ENCODE measurements at places on chromosomes 6 and 20. TPM values are rescaled to one million over a fixed set of nuclear protein-coding genes. Genes with fewer than 3 reads are reported as not detected.

The TOP1 gene
- total RNA-seq = 49.9 TPM

The TAGAP gene
- 8.8 TPM for total RNA-seq

The HEY2 gene
- total RNA-seq = 10.7 TPM

- no peaks in the 10 kb centered on the region for H3K27me3 ChIP-seq
- H3K4me3 ChIP-seq = no peak overlapping the region
- peak overlapping the region; percentile 41 for H3K27ac ChIP-seq
- no peak for DNase-seq
- no peaks in the 10 kb centered on the region for H3K36me3 ChIP-seq
- peaks cover 4% of the 10 kb centered on the region for H3K4me1 ChIP-seq
Observed at GRCh38 chr6:2968600-2969135, 2.7 kb downstream of the SERPINB6 start.

DNA sequence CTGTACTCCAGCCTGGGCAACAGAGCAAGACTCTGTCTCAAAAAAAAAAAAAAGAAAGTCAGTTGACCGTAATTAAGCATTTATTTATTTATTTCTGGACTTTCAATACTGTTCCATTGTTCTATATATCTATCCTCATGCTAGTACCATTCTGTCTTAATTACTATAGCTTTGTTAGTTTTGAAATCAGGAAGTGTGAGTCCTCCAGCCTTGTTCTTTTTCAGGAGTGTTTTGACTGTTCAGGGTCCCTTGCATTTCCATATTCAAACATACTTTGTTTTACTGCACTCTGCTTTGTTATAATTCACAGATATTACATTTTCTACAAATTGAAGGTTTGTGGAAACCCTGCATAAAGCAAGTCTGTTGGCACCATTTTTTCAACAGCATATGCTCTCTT lies 36.7 kb upstream of the ASXL1 start:
- peaks cover 6% of the 10 kb centered on the region for H3K36me3 ChIP-seq
- H3K4me1 ChIP-seq = peaks cover 1% of the 10 kb centered on the region
- H3K27me3 ChIP-seq = no peaks in the 10 kb centered on the region
- no peak overlapping the region for H3K27ac ChIP-seq
- no peak overlapping the region for H3K4me3 ChIP-seq

- no peaks in the 10 kb centered on the region for H3K27me3 ChIP-seq
- peaks cover 8% of the 10 kb centered on the region for H3K4me1 ChIP-seq
Observed at GRCh38 chr6:16324606-16325225, 86.3 kb downstream of the GMPR start.

DNA sequence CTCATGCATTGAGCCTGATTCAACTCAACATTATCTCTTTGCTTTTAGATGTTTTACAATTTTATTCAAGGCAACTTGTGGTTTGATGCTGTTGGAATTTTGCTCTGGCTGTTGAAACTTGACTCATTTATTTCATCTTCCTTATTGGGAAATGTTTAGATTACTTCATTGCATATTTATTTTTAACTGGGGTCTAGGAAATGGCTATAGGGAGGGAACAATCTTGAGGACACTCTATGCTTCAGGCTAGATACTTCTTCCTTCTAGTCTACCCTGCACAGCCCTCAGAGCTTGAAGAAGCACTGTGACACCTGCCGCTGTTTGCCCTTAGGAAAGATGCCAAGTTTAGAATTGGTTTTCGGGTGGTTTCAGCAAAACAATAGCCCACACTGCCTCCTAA lies 183.4 kb downstream of the ADGRG6 start:
- no peaks in the 10 kb centered on the region for H3K4me1 ChIP-seq
- no peaks in the 10 kb centered on the region for H3K36me3 ChIP-seq
- H3K4me3 ChIP-seq = no peak overlapping the region
- DNase-seq = no peak
- no peaks in the 10 kb centered on the region for H3K27me3 ChIP-seq

DNA sequence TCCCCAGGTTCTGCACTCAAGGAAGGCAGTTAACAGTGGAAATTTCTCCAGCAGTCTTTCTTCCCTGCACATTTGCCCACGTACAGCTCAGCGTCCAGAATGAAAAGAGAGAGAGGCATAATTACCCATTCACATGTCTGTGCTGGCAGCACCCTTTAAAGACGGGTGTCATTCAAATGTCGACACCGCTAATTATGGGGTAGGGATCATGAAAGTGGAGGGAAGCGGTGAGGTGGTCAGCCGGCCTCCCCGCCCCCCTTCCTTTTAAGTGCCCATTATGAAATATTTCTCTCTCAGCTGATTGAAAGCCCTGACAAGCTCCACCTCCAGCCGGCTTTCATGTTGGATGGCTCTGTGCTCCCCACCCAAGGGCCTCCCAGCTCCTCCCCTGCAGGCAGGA lies 246.1 kb downstream of the BMP7 start:
- H3K27ac ChIP-seq = no peak overlapping the region
- H3K4me3 ChIP-seq = no peak overlapping the region
- no peaks in the 10 kb centered on the region for H3K36me3 ChIP-seq

- no peaks in the 10 kb centered on the region for H3K27me3 ChIP-seq
- H3K36me3 ChIP-seq = no peaks in the 10 kb centered on the region
- H3K4me1 ChIP-seq = peaks cover 14% of the 10 kb centered on the region
Observed at GRCh38 chr20:50690650-50691572, at the start of gene RIPOR3. Gene RIPOR3 (minus strand): TSS chr20:50691542. CDS start chr20:50691128, 414 bp downstream.

The POLR1C gene
- 41.3 TPM for total RNA-seq

The SYCP2 gene
- 3.0 TPM for total RNA-seq

The MYB gene
- 1.3 TPM for total RNA-seq

GRCh38 chr6:15038013-15038791 lies 207.7 kb upstream of the JARID2 start:
- no peak overlapping the region for H3K27ac ChIP-seq
- no peaks in the 10 kb centered on the region for H3K27me3 ChIP-seq
- H3K36me3 ChIP-seq = no peaks in the 10 kb centered on the region
- DNase-seq = no peak
- H3K4me3 ChIP-seq = no peak overlapping the region
- no peaks in the 10 kb centered on the region for H3K4me1 ChIP-seq

The LIN28B gene
- not detected for total RNA-seq

DNA sequence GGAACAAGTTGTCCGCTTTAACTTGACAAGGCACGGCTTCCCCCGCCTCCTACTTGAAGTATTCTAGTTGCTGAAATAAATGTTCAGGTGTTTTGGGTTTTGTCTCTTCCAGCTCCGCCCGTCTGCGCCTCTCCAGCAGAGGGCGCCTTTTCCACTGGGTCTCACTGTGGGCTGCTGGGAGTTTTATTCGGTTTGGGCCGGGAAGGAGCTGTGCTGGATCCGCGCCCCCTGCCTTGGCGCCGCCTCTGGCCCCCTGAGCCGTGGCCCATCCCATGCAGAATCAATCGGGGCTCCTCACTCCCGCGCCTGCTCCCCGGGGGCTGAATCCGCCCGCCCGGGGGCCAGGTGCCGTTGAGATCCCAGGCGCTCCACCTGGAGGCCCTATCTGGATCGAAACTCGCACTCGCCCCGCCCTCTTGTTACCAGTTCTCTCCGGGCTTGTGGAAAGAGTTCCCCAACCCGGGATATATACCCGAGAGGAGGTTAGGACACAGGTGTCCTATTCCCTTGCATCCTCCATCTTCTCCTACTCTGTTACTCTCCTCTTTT lies 51.0 kb upstream of the TCF21 start:
- peak; percentile 68 for DNase-seq
- H3K4me3 ChIP-seq = peak overlapping the region; percentile 42
- H3K36me3 ChIP-seq = no peaks in the 10 kb centered on the region
- no peaks in the 10 kb centered on the region for H3K27me3 ChIP-seq
- no peak overlapping the region for H3K27ac ChIP-seq
- H3K4me1 ChIP-seq = no peaks in the 10 kb centered on the region

GRCh38 chr6:137794516-137795201 lies 72.4 kb upstream of the TNFAIP3 start:
- no peaks in the 10 kb centered on the region for H3K36me3 ChIP-seq
- H3K4me3 ChIP-seq = no peak overlapping the region
- no peak overlapping the region for H3K27ac ChIP-seq
- H3K4me1 ChIP-seq = no peaks in the 10 kb centered on the region
- H3K27me3 ChIP-seq = no peaks in the 10 kb centered on the region

DNA sequence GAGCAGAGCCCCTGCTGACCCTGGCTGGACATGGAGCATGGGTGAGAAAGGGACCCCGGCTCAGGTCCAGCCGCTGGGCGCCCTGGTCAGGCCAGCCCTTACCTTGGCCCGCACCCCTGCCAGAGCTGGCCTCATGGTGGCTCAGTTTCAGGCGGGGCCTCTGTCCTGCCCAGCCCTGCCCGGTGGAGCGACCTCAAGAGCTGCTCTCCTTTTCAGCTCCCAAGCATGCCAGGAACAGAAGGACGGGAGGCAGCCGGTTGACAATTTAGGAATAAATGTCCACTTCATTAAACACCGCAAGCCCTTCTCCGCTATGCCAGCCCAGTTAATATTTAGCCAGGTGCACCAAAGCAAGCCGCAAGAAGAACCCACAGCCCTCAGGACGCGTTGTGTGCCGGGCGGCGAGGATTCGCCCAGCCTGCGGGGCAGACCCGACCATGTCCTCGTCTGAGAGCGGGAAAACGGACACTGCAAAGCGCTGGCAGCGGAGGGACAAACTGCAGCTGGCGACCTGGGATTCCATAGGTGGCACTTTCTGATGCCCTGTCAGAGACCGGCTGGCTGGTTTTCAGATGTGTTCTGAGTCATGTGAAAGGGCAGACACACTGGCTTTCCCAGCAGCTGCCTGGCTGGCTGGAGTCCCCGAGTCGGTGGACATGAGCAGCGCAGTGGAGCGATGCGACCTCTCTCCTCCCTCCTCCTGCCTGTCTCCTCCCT lies 221.9 kb downstream of the TTLL2 start:
- peak; percentile 54 for DNase-seq
- H3K36me3 ChIP-seq = no peaks in the 10 kb centered on the region
- H3K4me3 ChIP-seq = peak overlapping the region; percentile 42
- peaks cover 11% of the 10 kb centered on the region for H3K4me1 ChIP-seq

Data from kidney (tissue), 22 donors.